ENCODE measurements at places on chromosomes 12 and 14.

DNA sequence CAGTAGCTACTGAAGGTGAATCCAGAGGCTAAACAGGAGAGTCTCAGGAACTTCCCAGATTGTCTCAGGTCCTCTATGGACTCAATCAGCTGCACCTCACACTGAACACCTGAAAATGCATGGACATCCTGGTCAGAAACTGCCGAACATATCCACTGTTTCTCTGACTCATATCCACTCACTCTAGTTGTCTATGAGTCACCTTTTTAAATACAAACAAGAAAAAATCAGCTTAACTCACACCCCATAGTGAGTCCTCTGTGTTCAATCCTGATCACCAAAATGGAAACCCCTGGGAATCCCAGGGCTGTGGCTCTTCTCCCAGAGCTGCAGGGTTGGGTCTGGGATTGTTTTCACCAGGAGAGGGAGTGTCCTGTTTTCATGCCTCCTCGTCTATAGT is 556.7 kb downstream of the TMEM121 start:
- DNase-seq = no peak

- no peak for DNase-seq
Observed at GRCh38 chr12:92299344-92299743, 153.7 kb upstream of the BTG1 start.

DNA sequence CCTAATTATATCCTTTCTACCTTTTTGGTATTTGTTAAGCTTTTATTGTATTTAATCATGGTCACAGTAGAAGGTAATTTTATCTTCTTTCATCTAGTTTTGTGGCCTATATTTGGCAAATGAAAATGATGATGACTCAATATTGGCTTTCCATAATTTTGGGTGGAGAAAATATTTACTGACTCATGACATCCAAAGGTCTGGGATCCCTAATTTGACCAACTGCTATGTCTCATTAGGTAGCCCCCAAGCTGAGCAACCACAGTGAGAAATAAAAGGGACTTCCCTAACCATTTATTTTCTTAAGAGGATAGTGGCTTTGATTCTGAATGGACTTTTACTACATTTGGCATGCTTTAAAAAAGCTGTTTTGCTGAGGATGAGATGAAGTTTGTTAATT is 289.5 kb downstream of the RMST start:
- no peak for DNase-seq

GRCh38 chr14:24845851-24846250 is 204.1 kb downstream of the STXBP6 start:
- no peak for DNase-seq

- DNase-seq = no peak
Observed at GRCh38 chr12:42309996-42310395, 15.9 kb downstream of the ZCRB1 start.

DNA sequence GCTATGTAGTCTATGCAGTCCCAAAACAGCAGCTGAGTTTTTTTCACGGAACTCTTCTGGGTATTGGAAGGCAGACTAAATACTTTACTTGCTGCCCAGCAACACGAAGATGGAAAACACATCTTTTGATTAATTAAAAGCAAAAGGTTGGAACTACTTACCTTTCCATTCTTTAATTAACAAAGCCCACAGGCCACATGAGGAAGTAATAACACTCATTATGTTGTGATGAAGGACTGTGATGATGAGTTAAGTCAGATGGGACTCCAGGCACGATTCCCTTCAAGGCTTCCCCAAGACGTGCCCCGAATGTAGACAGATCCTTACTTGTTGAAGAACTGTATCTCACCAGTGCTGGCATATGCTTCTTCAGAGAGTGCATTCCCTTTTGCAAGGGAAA is 129.0 kb downstream of the WIF1 start:
- no peak for DNase-seq

DNA sequence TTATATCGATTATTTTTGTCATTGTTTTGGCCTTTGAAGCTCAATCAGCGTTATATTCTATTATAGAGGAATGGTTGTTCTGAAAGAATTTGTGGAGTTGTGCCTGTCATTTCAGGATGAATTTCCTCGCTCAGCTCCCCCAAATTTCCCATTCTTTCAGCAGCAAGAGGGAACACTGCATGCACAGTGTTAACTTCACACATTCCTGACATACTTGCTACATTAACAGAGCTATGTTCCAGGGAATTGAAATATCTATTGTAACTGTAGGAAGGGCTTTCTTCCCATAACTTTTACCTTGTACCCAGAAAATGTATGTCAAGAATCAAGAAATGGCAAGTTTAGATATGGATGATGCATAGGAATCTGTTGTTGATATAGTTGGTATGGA is 379.0 kb downstream of the LRIG3 start:
- no peak for DNase-seq

- no peak for DNase-seq
Observed at GRCh38 chr12:52513736-52514135, 6.5 kb downstream of the KRT5 start.

DNA sequence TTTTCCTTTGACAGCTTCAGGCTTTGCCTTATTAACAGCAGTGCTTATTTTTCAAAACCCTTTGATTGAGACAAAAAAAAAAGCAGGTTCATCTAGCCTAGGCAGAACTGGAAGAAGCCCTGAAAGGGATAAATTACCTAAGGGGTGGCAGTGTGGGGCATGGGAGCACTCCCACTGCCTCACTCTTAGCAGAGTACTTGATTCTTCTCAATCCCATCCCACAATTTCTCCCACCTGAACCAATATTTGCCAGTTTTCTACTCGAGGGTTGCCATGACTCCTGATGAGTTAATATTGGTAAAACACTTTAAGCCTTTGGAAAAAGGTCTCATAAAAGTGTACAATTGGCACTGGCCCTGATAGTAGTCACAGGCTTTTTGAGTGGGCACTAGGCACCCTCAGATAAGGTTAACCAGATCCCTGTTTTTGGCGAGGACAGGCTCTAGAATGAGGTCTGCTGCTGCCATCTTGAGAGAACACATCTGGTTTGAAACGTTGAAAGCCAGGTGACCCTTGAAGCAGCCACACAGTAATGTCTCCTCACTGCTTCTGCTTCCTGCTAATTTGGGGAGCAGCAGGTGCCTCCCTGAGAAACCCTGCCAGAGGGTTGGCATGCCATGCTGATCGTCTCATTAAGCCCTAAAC is 320.0 kb downstream of the RAD51B start:
- peak; percentile 77 for DNase-seq

- DNase-seq = no peak
Observed at GRCh38 chr12:111446631-111447570, 41.2 kb downstream of the SH2B3 start.

GRCh38 chr12:56212361-56212760 is 9.4 kb downstream of the RNF41 start:
- no peak for DNase-seq

DNA sequence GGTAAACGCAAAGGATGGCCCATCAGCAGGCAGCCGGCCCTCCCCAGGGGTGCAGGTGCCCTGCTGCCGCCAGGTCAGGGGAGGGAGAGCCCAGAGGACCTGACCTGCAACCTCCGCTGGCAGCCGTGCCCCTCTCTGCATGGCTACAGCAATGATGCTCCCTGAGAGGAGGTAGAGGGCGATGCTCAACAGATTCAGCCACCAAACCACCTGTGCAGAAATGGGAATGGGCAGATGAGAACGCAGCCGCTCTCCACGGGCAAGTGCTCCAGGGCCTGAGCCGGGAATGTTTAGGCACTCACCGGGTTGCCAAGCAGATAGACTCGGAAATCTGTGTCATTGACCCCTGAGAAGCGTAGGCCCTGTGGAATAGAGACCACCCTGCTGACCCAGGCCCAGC is 8.7 kb upstream of the NGB start:
- no peak for DNase-seq

DNA sequence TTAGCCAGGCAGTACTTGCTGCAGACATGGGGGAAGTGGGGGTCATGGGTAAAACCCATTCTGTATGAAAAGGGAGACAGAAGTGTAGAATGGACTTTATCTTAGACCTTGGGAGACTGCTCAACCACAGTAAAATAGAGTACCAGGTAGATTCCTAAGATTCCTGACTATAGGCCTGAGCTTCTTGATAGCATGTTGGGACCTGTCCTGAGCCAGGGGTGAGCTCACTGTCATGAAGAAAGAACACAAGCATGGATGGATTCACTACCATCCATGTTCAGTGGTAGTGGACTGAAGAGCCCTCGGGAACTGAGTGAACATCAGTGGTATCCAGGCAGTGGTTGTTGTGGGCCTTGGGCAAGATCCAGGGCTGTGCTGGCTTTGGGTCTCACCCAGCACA is 1003.8 kb downstream of the TMTC2 start:
- no peak for DNase-seq

- DNase-seq = no peak
Observed at GRCh38 chr14:60989599-60989998, 8.6 kb downstream of the SLC38A6 start.

- no peak for DNase-seq
Observed at GRCh38 chr14:64844272-64844671, 35.4 kb downstream of the SPTB start.

GRCh38 chr14:97777622-97778355 is 980.6 kb downstream of the VRK1 start:
- DNase-seq = no peak

DNA sequence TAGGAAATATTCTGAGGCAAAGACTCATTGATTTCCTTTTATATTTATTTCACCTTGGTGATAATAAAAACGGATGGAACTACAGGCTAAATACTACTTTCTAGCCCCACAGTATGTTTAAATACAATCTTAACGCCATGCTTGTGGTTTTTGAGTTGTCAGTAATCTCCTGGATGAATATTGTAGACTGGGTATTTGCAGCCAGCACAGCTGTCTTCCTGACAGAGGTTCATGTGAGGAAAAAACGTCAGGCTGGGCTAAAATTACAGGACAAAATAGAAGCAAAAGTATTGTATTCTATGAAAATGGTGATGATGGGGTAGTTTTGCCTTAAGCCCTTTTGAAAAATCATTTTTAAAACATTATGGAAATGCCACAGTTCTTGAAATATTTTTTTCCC is 140.9 kb downstream of the CCDC91 start:
- no peak for DNase-seq

- no peak for DNase-seq
Observed at GRCh38 chr14:44912041-44912869, 49.5 kb downstream of the KLHL28 start.

DNA sequence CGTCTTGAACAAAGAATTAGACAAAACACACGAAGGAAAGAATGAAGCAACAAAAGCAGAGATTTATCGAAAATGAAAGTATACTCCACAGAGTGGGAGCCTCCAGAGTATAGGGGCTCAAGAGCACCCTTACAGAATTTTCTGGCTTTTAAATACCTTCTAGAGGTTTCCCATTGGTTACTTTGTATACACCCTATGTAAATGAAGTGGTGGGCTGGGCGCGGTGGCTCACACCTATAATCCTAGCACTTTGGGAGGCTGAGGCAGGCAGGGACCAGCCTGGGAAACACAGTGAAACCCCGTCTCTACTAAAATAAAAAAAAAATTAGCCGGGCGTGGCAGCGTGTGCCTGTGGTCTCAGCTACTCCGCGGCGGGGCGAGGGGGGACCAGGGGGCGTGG is 13.1 kb upstream of the DNM1L start:
- DNase-seq = no peak

DNA sequence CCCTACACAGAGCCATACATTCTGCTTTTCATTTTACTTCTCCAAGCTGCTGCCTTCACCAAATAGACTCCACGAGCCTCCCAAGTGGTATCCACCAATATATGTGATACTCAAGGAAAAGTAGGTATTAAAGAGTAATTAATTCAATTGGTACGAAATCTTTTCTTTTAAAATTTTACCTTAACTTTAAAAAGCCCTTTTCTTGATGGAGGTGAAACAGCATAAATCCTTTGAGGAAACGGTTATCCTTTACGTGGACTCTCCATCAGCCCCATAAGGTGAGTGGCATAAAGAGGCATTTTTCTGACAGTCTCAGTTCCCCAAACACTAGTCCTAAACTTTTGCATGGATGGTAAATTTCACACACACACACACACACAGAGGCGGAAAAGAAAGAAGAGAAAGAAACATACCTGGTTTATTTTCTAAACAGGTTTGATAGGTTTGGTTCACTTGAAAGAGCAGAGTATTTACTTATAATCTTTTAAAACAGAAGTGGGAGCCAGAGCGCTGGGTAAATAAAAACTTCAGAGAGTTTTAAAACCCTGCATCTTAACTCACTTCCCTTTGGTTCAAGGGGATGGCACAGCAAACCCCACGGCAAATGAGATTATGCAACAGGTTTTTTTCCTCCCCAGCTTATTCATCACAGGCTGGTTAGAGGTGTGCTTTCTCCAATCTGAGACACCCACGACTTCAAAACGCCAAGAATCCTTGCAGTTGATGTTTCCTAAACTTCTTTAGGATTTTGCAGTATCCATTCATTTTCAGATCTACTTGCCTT is 1.9 kb downstream of the DUSP16 start:
- DNase-seq = peak; percentile 64

- no peak for DNase-seq
Observed at GRCh38 chr14:103008768-103009357, 48.5 kb downstream of the CDC42BPB start.

DNA sequence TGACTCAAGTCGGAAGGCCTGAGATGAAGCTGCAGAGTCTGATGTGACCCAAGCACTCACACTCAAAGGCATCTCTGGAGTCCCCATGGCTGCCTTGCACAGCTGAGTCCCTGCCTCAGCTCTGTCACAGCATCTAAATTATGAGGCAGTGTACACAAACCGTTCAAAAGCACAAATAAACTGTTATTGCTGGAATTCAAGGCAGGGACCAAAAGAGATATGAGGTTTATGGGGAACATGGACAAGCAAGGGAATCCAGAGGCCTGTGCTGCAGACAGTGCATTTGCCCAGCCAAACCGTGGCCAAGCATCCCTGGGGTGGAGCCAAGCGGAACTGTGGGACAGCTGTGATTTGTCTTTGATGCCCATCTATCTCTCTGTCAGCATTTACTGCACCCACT is 91.3 kb downstream of the RPS29 start:
- no peak for DNase-seq

GRCh38 chr12:29131539-29131938 is 17.5 kb upstream of the FAR2 start:
- no peak for DNase-seq

- no peak for DNase-seq
Observed at GRCh38 chr12:25347716-25348592, 97.2 kb upstream of the KRAS start.

- no peak for DNase-seq
Observed at GRCh38 chr12:601976-602699, 61.1 kb downstream of the NINJ2 start.

- DNase-seq = no peak
Observed at GRCh38 chr12:75721796-75722195, 210.4 kb upstream of the KRR1 start.

DNA sequence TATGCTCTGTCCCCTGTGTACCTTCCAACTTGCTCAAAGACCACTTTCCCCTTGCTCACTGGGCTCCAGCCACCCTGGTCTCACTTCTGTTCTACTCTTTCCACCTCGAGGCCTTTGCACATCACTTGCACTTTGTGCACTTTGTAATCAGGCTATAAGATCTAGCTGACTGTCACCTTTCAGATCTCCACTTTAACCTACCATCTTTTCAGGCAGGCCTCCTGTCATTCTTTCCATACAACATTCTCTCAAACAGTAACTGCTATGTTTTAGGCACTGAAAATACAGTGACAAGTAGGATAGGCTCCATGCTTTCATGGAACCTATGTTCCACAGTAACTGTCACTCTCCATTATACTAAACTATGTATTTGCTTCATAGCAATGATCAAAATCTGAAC is 14.0 kb downstream of the CPM start:
- DNase-seq = no peak

- no peak for DNase-seq
Observed at GRCh38 chr14:73293782-73294781, 56.8 kb downstream of the PAPLN start.

Data from DMS79 (cell line).